ENCODE measurements at places on chromosomes 4 and X. TPM values are rescaled to one million over a fixed set of nuclear protein-coding genes. Genes with fewer than 3 reads are reported as not detected.

GRCh38 chr4:1356181-1356998, 9.4 kb downstream of the UVSSA start:
- DNase-seq, result no peak

GRCh38 chr4:40600850-40601249, 28.8 kb downstream of the RBM47 start:
- no peak for DNase-seq

- no peak for DNase-seq
These were observed 683.6 kb upstream of the CPEB2 start for GRCh38 chr4:14318671-14319070.

The EVC gene
- 49.4 TPM for total RNA-seq

The HSD17B13 gene
- 0.16 TPM for total RNA-seq

DNA sequence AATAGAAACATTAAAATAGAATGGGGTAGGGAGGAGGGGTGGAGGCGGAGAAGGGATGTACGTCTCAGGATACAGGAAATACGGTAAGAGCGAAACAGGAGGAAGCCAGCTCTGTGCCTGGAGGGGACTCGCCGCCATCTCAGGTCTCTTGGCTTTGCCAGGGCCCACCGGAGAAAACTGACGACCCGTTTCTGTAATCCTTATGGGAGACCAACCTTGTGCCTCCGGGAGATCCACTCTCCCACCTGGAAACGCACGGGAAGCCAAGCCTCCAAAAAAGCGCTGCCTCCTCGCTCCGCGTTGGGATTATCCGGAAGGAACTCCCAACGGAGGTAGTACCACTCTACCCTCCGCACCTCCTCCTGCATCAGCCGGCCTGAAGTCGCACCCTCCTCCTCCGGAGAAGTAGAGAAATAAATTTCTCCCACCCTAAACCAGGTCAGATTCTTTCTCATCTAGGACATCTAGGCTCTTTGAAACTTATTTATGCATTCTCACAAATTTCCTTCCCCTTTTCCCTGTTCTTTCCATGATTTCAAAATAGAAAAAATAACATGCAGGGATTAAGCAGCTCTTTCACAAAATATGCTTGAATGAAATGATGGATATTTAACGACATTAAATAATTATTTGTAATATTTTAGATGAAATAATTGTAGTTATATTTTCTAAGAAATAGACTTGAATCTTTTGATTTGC, at the start of gene NBDY:
TSS of gene NBDY (plus strand) at position 92 of the 699 bp plus-strand sequence. CDS start at position 203, 111 bp downstream.
- no peak for DNase-seq

The BMP3 gene
- 0.07 TPM for total RNA-seq

DNA sequence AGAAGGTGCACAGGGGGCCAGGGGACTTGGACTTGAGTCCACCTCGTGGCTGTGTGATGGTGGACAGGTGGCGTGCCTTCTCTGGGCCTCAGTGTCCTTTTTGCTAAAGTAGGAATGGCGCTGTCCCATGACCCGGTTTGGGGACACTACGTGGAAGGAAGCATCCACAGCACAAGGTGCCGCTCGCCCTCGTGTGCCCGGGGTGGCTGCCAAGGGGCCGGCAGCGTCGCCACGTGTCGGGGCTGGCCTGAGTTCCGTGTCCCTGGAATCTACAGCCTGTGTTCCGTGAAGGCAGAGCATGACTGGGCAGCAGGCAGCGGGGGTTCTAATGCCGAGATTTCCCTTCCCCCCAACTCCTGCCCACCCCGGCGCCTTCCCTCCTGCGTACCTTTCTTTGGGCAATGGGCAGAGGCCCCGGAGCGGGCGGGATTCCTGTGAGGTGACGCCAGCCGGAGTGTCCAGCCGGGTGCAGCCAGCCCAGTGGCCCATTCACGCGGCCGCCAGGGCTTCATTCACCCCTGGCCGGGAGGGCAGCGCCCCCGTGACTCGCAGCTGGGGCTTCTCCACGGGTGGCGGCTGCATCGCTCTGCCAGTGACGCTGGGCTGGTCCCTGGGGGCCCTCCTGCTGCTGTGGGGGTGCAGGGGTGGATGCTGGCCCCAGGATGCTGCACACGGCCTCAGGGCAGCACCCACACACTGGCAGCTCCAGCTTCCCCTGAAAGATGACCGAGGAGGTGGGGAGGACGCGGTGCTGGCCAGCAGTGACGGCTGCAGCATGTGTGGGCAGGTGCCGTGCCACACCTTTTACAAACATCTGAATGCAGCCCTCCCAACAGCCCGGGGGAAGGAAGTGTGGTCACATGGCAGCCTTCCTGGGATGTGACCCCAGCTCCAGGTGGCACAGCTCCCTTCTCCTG, 21.2 kb downstream of the DOK7 start:
- no peak for DNase-seq

GRCh38 chr4:25172961-25173915, 13.0 kb upstream of the SEPSECS start:
- DNase-seq, result no peak

The PLP1 gene
- total RNA-seq, result 0.11 TPM

- no peak for DNase-seq
These were observed 503 bp upstream of the PDE5A start for GRCh38 chr4:119629142-119629471.

The SOX3 gene
- not detected for total RNA-seq

The TEC gene
- total RNA-seq, result 3.5 TPM

DNA sequence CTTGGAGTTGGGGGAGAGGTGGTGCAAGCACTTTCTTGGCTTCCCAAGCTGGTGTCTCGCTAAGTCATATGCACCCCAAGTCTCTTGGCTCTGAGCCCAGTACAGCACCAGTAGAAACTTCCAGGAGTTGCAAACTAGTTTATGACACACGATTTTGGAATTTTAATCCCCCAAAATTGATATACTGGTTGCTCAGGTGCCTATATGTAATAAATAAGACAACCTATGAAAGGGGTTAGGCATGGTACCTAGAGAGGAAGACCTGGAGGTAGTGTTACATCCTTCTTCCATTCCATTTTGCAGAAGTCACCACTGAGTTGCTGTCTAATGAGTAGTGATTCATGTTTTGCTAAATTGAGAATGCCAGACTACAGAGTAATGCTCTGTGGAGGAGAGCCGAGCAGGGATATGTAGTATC, 4.3 kb upstream of the SLC4A4 start:
- no peak for DNase-seq

- no peak for DNase-seq
These were observed 141.8 kb downstream of the EVC2 start for GRCh38 chr4:5566526-5566925.

The TACR3 gene
- not detected for total RNA-seq

DNA sequence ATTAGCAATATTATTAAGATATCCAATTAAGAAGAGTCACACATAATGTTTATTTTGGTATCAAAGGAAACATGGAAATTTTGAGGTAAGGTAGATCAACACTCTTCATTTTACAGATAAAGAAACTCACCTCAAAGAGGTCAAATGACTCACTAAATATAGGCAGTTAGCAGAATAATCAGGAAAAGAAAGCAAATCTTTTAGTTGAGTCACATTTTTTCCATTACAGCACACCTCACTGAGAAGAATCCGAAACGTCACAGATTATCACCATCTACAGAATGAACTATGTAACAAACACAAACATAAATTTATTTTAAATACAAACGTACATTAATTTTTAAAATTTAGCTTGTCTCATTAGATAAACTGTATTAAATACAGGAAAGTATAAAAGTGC, 70.1 kb downstream of the TMEM47 start:
- DNase-seq, result no peak

GRCh38 chrX:53294024-53294648, 12.8 kb upstream of the IQSEC2 start:
- no peak for DNase-seq
